ENCODE measurements at places on chromosomes 3 and 15.

- no peak for DNase-seq
Observed at GRCh38 chr3:198081421-198081844, 121.4 kb downstream of the LMLN start.

- DNase-seq, result no peak
Observed at GRCh38 chr3:88189361-88189810, 39.6 kb downstream of the C3orf38 start.

DNA sequence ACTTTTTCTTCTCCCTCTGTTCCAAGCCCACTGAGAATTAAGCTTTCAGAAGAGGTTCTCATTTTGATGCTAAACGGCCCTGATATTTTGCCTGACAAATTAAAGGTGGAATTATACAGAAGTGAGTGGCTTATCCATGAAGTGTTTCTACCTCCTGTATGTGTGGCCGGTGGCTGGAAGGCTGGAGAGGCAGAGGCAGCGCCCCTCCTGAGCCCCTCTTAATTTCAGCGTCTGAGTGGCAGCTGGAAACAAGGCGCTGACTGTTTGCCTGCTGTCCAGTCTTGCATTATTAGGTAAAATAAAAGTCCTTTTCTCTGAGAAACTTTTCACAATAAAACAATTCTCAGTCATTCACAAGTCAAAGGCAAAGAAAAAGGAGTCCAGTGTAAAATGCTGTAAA, 685.7 kb downstream of the MCTP2 start:
- no peak for DNase-seq

GRCh38 chr3:197958346-197958745, 1.7 kb upstream of the LMLN start:
- no peak for DNase-seq

- DNase-seq, result no peak
Observed at GRCh38 chr3:133271539-133271938, 128.3 kb upstream of the BFSP2 start.

GRCh38 chr3:186519021-186519658, 25.0 kb downstream of the CRYGS start:
- peak; percentile 83 for DNase-seq
